ENCODE measurements at places on chromosomes 16 and 17.
A peak's percentile ranks its signal among the peaks of the same experiment; 100 is the strongest.

- DNase-seq, result peak; percentile 80
These were observed 56.0 kb downstream of the HLF start for GRCh38 chr17:55320594-55321426.

DNA sequence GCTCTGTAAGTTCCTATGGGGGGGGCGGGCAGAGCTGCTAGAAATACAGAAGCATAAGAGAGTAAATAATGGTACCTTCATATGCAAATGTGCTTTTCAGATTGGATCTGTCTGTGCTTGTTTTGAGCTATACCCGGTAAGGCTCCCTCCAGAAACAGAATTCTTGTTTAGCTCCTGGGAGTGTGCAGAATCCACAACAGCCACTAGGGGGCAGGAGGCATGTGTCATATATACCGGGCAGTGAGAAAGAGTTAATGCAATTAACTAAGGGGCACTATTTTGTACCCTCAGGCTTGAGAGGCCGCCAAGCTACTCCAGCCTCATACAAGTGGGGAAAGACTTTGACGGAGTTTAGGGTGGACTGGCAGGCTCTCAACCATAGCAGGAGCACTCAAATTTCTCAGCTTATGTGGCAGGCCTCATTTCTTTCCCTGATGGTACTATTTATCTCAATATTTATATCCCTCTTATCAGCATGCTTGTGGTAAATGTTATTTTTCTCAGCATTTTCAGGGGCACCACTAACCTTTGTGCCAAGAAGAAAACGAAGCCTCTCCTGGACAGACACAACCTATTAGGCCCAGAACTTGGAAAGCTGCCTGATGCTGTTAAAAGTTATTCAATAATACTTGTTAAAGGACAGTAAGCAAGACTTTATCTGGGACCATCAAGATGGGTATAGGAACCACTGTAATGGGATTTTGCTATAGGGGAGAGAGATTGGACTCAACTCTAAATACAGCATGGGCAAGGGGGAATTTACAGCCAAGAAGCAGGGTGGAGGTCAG, 10.7 kb upstream of the CENPV start:
- peak; percentile 84 for DNase-seq

DNA sequence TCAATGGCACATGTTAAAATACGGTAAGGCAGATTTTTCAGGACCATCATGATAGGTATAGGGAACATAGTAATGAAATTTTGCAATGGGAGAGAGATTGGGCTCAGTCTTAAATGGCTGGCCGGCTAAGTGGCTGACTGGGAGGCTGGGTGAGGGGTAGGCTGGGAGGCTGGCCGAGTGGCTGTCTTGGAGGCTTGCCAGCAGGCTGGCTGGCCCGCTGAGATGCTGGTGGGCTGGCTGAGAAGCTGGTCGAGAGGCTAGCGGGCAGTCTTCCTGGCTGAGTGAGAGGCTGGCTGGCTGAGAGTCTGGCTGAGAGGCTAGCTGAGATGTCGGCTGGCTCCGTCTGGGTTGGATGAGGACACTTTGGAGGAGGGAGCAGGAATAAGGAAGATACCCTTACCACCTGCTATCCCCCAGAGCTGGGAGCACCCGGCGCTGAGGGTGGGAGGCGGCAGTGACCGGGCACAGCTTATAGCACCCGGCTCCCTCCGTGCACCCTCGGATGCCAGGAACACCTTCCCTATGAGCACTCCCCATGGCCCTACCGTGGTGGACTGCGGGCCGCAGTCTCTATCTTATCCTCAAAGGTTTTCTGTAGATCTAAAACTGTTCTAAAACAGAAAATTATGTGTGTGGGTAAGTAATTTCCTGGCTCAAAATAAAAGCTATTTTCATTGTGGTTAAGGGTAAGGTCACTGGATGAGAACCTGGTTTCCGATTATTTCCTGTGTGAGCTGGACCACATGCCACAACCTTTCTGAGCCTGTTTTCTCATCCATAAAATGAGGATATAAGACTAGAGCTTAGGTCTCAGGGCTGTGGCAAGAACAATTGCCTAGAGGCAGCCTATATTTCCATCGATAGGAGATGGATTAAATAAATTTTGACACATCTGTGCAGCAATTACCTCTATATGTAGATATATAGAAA, 34.5 kb upstream of the TMC5 start:
- DNase-seq, result peak; percentile 46

- DNase-seq, result no peak
These were observed 10.0 kb downstream of the LITAFD start for GRCh38 chr16:8892101-8892575.

GRCh38 chr17:6524520-6524919, 31.8 kb downstream of the PITPNM3 start:
- no peak for DNase-seq

DNA sequence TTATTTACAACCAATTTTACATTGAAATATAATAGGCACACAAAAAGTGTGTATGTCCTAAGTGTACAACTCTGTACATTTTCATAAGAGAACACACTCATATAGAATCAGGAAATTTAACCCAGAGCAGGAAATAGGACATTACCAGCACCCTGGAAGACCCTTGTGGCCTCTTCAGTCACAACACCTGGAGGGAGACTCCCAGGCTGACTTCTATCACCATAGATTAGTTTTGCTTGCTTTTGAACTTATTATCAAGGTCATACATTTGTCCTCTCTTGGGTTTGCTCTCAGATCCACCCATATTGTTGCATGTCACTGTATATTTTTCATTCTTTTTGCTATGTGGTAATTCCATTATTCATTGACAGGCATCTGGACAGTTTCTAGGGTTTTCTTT, 5.8 kb downstream of the RIPOR1 start:
- no peak for DNase-seq

- DNase-seq, result peak; percentile 22
These were observed 45.6 kb downstream of the ADCY7 start for GRCh38 chr16:50311891-50312501.

- DNase-seq, result peak; percentile 90
These were observed 4.1 kb upstream of the CDH15 start for GRCh38 chr16:89167425-89167941.

Measured in stomach (tissue), 19 donors.